CD8-positive, alpha-beta T cell (primary cell): ENCODE measurements at places on chromosomes 6 and 20. TPM values are rescaled to one million over a fixed set of nuclear protein-coding genes. Genes with fewer than 3 reads are reported as not detected.

The GJA1 gene
- total RNA-seq = not detected

The CAGE1 gene
- 0.49 TPM for total RNA-seq

- no peak for DNase-seq
These were observed 27.1 kb downstream of the PDE10A start for GRCh38 chr6:165635965-165636364.

DNA sequence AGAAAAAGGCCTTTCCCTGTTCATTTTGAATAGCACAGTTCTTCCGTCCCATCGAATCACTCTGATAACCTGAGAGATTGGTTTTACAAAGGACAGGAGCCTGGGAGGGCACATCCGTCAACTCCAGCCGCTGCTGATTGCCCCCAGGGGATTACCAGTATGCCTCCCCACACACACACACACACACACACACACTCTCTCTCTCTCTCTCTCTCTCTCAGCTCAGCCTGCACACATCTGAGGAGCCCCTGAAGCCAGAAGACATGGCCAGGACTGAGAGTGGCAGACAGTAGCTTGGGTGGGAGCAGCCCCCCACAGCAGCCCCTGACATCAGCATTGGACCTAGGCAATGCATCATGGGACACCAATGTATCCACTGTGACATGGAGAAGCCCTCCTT is 13.2 kb upstream of the CDH4 start:
- DNase-seq = no peak

- no peak for DNase-seq
These were observed 363.8 kb downstream of the CBLN4 start for GRCh38 chr20:55641497-55641896.

GRCh38 chr6:137305691-137306090 is 86.5 kb upstream of the IFNGR1 start:
- DNase-seq = no peak
